MV-4-11 (cell line): ENCODE measurements at places on chromosomes 11 and 22.
A peak's percentile ranks its signal among the peaks of the same experiment; 100 is the strongest.

- DNase-seq = no peak
Observed at GRCh38 chr11:82826526-82826925, 73.7 kb downstream of the PRCP start.

GRCh38 chr11:43918662-43919061 is 23.8 kb upstream of the C11orf96 start:
- DNase-seq = no peak

DNA sequence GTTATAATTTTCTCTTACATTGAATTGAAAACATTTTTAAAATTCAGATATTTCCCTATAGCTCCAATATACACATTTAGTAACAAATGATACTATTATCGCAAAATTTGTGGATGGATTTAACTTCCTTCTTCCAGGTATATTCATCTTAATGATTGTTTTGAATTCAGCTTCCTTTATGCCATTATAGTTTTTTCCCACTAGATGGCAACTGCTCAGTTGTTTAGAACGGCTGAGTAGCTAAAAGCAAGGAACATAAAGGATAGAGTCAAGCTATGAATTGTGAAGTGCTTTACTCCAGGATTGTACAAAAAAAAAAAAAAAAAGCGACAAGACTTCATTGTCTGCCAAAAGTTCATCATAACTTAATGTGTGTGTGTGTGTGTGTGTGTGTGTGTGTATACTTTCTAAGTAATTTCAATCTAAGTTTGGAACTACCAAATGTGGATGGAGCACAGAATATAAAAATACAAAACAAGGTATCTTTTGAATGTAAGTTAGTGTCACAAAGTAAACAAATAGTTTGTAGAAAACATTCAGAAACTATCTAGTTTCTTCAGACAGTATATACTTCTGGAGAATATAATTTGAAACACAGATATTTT is 846.4 kb downstream of the DLG2 start:
- DNase-seq = peak; percentile 22

DNA sequence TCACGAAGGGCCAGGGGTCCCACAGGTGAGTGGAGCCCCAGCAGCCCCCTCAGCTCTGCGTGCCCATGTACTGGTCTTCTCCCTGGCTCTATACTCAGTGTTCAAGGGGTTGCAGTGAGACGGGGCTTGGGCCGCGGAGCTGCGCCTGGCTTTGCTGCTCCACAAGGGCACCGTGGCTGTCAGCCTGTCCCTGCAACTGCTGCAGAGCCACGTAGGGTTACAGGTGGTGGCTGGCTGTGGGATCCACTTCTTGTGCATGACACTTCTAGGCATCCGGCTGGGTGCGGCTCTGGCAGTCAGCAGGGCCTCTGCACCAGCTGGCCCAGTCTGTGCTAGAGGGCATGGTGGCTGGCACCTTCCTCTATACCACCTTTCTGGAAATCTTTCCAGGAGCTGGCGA is 14.3 kb downstream of the MTFP1 start:
- no peak for DNase-seq

- no peak for DNase-seq
Observed at GRCh38 chr22:36323182-36323854, 64.4 kb downstream of the MYH9 start.
